Activated CD8-positive, alpha-beta memory T cell treated with anti-CD3 and anti-CD28 coated beads for 24 hours (primary cell): ENCODE measurements at places on chromosomes 6 and 20.

- DNase-seq: no peak
Measured at GRCh38 chr20:9867196-9867980, 28.5 kb upstream of the PAK5 start.

- DNase-seq: no peak
Measured at GRCh38 chr6:25316626-25317025, 37.5 kb downstream of the CARMIL1 start.

DNA sequence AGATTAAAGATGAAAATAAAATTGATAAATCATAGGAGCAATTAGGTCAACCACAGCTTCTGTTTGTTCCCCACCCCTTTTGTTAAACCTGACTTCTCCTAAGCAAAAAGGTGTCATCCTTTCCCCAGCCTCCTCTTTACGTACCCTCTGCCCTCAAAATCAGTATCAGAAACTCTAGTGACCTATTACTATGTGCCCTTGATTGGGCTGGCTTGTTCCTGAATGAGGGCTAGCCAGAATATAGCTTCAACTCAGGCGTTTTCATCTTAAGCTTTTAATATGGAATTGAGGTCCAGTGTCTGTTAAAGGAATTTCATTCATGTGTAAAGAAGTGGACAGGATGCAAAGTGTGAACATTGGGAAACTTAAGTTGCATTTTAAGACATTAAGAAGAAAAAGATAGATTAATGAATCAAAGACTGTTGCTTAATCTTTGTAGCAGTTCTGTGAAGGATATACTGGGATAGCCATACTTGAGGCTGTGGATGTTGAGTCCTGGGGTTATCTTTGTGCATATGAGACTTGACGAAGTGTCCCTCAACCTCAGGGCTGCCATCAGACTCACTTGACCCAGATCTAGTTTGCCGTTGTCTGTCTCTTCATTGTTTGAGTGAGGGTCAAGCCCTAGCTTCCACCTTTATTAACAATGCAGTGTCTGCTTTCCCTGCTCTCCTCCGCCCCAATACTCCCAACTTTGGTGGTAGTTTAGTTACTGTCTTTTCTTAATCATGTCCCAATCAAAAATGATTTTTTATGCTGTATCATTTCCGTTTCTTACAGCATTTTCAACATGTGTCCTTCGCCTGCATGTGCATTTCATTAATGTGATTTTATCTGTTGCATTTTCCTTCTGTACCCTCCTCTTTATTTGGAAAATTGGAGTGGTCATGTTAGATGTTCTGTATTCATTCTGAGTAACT, 1.9 kb downstream of the TBPL1 start:
- DNase-seq: no peak

DNA sequence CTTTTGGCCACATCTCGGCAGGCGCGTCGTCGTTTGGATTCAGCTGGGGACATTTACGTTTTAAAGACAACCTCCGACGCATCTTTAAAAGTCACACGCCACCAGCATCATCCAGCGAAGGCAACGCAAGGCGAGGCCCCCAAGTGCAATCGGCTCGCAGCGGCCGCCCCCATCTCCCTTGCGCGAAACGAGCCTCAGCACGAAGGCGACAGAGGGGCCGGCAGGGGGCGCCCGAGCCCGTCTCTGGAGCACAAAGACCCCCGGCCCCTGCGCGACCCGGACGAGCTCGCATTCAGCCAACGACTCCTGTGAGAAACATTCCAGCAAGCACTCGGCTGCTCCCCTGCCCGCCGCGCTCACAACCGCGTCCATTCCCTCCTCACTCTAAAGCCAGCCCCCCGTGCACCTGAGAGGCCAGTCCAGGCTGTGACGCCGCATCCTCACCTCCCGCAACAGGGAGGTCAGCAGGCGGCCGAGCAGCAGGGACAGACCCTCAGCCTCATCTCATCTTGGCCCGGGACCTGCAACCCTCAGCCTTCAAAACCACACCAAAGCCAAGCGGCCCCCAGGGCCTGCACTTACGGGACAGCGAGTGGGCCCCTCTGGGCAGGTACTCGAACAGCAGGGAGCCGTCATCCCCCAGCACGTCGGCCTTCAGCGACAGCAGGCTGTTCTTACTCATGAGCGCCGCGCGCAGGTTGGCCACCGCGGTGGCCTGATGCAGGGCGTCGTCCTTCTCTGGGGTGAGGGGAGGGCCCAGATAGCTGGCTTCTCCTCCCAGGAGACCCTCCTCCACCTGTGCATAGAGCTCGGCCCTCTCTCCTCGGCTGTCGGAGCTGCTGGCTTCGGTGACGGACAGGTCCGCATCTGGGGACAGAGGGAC, 35.8 kb downstream of the SLC2A4RG start:
- no peak for DNase-seq

- no peak for DNase-seq
Measured at GRCh38 chr6:1334684-1335083, 22.8 kb downstream of the FOXQ1 start.

DNA sequence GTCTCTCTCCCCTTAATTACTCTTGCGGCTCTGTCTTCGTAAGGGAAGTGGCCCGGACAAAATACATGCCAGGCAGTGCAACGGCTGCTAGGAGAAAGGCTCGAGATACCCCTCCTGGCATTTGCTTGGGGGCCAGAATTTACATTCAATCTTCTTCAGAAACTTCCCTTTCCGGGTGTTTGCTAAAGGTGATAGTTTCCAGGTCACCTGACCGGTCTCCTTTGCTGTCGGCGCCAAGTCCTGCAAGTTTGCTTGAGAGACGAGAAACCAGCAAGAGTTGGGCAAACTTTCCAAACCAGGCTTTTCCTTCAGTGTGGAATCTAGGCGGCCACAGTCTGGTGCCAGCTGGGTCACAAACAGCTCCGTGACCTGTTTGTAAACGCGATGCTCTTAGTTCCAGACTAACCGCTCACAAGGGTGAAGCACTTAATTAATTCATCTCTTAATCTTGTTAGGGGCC, 563 bp upstream of the SRSF3 start:
- DNase-seq: no peak

DNA sequence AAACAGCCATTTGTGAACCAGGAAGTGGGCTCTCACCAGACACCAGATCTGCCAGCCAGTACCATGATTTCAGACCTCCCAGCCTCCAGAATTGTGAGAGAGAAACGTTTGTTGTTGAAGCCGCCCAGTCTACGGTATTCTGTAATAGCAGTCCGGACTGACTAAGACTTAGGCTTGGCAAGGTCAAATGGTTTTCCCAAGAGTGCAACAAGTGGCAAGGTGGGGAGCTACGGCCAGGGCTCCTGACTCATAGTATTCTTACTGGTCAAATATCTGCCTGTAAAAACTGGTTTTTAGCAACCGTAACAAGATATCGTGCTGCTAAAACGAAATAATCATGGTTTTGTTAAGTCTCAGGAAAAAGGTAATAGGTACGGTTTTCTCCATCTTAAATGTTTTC, 37.8 kb downstream of the MCUR1 start:
- DNase-seq: no peak

DNA sequence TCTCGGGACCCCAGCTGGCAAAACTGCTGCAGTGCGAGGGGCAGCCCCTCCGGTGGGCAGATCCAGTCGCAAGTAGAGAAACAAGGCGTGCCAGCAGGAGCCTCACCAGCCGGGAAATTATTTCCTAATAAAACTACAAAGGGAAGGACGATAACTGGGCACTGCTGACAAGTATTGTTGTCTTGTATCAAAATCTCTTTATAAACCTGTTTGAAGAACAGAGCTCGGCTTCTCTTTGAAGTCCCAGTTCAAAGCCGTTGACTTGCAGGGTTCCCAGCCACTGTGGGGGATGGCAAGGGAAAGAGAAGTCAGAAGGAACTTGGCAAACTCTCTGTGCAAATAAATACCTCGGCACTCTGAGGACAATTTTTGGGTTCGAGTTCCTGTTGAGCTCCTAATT, 504.5 kb downstream of the CD83 start:
- no peak for DNase-seq

GRCh38 chr20:40746251-40746650, 57.2 kb upstream of the MAFB start:
- DNase-seq: no peak

GRCh38 chr20:23233341-23233740, 117.2 kb upstream of the NXT1 start:
- DNase-seq: no peak
